Left renal pelvis (tissue), 4 donors: ENCODE measurements at places on chromosomes 4 and X.

- no peak for DNase-seq
These were observed 92.6 kb downstream of the NSUN7 start for GRCh38 chr4:40842318-40842717.

GRCh38 chr4:156330436-156331031 lies 376.9 kb upstream of the CTSO start:
- DNase-seq: no peak

DNA sequence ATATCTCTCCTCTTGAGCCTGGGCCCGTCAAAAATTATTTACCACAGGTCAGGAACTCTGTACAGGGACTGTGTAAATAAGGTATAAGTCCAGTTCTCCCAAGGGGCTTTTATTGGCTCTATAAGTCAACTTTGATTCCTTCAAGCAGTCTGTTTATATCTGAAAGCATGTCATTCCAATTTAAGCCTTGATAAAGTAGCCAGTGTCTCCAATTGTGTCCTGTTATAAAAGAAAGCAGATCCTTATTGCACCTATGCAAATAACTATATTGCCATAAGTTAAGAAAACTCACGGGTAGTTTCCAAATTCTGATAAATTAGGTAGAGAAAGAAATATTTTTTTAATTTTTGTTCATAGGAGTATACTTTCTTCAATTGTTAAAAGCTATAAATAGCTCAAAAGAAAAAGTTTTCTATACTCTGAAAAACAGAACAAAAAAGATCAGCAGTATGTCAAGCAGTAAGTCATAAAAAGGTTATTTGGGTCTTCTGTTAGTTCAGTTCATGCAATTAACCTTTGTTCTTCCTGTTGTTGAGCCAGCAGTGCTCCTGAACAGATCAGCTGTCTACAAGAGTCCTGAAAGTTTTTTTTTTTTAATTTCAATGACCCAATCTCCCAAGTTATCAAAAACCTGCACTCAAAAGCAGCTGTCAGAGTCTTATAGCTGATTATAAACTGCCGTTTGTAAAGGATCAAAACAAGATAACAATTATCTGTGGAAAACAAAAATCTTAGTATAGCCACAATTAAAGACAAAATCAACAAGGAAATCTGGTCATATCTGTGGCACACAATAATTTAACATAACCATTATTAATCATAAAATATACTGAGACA lies 178.4 kb upstream of the GALNT7 start:
- DNase-seq: no peak

- DNase-seq: no peak
These were observed 499 bp upstream of the NFXL1 start for GRCh38 chr4:47914926-47915237.

GRCh38 chrX:154981116-154981411 lies 41.5 kb downstream of the F8 start:
- no peak for DNase-seq

GRCh38 chrX:129653971-129654651 lies 645 bp downstream of the APLN start:
- DNase-seq: no peak

DNA sequence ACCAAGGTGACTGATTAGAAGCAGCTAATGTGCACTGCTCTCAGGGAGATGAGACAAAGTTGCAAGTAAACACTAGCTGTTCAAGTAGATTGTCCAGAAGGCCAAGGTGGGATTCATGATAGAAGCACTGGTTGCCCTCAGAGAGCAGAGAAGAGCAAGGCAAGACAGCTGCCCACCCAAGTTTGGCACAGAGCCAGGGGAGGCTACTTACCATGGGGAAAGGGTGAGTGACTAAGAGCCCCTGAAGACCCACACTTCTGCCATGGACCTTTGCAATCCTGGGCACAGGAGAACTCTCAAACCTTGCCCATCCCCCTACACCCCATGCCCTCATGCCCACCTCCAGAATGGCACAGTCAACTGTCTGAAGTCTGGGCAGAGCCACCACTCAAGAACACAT lies 68.3 kb downstream of the SPIN4 start:
- DNase-seq: no peak

GRCh38 chr4:113474017-113474416 lies 287.5 kb downstream of the CAMK2D start:
- DNase-seq: no peak

GRCh38 chrX:74509989-74510388 lies 88.7 kb downstream of the SLC16A2 start:
- DNase-seq: no peak

- no peak for DNase-seq
These were observed 118.2 kb downstream of the GPR143 start for GRCh38 chrX:9647431-9647830.

DNA sequence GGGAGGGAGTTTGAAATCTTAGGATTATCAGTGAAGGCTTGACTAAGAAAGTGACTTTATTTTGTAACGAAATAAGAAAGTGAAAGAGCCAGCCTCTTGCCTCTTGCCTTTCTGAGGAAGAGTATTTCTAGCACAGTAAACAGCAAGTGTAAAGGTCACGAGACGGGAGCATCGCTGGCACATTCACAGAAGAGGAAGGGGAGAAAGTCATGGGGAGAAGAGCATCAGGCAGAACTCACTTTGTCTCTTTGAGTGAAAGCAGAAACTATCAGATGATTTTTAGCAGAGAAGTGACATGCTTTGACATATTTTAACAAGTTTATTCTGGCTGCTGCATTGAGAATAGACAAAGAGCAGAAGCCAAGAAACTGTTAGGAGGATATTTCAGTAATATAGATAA lies 313.8 kb downstream of the CAMK2D start:
- DNase-seq: no peak

DNA sequence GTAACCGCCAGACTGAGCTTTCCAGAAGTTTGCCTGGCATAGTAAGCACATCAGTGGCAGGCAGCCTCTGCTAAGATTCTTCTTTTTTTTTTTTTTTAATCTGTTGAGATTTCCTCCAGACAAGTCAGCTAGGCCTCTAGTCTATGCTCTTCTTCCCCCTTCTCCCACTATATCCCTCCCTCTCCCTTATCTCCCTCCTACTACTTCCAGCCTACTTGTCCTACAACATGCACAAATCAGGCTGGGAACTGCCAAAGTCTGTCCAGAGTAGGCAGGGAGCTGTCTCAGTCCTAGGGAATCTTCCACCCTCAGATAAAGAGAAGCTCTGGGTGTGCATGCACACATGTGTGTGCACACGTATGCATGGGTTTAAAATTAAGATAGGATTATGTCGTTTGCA lies 49.7 kb upstream of the ARMCX2 start:
- DNase-seq: no peak

DNA sequence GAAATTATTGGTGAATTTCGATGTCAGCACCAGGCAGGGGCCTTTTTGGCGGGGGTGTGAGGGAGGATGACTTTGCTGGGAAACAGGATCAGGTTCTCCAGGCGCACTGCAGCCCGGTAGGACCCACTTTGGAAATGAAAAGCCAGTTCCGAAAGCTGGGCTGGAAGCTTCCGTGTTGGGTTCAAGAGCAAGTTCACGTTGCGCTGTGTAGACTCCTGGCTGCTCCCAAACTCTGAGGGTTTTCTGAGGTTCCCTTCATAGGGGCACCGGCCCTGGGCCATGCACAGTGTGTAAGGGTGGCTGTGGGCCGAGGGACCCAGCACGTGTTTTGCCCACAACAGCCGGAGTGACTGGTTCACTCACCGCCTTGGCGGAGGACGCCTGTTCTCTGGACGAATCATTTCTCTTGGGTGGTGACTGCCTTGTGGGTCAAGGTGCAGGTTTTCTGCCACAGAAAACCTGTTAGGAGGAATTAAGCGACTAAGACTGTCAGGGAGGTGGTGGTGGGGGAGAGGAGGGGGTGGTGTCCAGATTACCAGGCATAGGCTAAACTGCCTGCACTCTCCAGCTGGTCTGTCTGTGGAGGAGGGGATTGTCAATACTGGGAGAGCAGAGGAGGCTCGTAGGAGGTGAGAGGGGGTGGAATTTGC lies 8.0 kb downstream of the SHOX start:
- DNase-seq: no peak

GRCh38 chrX:44012484-44013096 lies 39.4 kb upstream of the NDP start:
- DNase-seq: no peak

DNA sequence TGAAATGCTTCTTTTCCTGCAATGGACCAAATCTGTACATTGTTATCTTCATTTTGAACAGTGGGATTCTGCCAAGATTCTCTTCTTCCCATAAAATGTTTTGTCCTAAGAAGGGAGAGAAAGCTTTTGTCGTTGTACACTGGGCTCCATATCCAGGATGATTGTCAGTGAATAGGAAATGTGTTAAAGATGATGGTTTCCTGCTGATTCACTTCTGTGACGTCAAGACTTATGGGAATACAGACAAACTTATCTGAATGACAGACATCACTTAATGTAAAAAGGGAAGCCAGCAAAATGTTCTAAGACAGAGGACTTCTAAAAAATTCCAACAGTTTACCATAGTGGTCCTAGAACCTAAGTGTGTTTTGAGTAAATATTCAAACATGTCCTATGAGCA lies 53.7 kb upstream of the HPF1 start:
- no peak for DNase-seq

DNA sequence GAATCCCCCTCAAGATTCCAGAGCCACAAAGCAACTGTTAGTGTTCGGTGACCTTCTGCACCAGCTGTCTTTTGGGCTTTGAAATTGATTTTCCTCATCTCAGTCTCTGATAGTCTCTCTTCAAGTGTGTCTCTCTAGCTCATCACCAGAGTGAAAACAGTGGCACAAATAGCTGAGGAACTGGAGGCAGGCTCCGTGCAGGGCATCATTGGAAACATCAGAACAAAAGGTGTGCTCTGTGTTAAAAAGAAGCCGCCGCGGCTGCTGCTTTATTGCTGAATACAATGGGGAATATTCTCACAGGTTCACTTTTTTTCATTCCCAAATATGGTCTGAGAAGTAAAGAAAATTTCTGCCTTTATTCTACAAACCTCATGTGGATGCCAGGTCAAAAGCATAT lies 297.5 kb downstream of the DCTD start:
- no peak for DNase-seq

DNA sequence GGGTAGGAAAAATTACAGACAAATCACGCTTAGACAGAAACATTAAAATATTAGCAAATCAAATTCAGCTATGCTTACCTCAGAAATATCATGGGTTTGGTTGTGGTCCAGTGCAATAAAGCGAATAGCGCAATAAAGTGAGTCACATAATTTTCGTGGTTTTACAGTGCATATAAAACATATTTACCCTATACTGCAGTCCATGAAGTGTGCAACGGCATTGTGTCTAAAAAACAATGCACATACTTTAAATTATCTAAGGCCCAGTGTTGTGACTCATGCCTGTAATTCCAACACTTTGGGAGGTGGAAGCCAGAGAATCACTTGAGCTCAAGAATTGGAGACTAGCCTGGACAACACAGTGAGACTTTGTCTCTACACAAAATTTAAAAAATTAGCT lies 195.7 kb upstream of the IL1RAPL1 start:
- DNase-seq: no peak

DNA sequence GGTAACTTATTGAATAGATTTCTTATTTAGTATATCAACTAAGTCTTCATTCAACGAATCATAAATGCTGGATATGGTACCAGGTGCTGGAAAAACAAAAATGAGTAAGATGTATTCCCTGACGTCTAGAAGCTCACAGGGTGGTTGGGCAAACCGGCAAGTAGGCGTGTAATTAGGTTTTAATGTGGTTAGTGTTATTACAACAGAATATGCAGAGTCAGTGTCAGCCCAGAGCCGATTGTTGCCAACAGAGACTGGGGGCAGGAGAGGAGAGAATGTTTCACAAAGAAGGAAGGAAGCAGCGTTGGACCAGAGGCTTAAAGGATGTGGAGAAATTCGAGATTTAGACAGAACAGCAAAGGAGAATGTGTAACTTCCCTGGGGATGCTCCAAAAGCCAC lies 111.7 kb downstream of the TENM3 start:
- no peak for DNase-seq

DNA sequence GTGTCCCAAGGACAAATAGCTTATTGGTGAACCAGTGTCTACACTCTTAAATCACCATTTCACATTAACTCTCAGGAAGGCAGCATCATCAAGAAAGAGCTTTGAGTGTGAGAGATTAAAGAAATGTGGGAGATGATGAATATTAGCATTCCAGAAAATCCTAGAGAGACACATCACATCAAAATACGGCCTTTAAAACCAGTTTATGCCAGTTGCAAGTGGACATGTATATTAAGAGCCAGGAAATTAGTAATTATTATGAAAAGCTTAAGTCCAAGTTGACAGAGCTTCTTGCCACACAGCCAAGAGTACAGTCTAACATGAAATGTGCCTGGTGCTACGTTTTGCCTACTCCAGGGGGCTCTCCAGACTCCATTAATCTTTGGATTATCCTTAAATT lies 503.0 kb upstream of the BOD1L1 start:
- DNase-seq: no peak

DNA sequence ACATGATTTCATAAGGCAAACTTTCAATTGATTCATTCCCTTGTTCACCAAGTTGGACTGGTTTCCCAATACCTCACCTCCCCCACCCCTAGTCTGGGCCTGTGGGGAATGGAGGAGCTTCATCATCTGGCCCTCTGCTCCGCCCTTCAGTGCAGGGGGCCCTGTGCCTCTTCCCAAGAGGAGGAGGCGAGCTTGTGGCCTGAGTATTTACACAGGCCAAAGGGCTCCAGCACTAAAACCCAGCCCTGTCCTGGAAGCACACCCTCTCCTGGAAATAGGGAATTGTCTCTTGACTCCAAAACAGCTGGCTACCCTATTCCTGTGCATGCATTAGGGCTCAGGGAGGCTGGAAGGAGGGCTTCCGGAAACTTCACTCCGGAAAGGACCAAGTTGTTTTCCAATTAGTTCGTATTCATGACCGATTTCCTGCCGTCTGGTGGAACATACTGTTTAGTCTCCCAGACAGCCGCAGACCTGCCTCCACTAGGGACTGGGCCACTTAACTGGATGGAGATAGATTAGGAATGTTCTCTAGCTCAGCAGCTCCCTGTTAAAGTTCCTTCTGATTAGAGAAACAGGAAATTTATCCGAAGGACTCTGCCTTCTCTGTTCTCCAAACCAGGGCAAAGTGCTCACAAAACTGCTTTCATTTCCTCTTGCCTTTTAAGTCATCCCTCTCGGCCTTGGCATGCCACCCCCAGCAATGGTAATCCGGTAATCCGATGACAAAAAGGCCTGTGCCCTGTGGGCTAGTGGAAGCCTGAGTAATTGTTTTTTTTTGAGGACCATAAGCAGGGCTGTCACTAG lies 5.8 kb downstream of the SRPX2 start:
- DNase-seq: no peak

DNA sequence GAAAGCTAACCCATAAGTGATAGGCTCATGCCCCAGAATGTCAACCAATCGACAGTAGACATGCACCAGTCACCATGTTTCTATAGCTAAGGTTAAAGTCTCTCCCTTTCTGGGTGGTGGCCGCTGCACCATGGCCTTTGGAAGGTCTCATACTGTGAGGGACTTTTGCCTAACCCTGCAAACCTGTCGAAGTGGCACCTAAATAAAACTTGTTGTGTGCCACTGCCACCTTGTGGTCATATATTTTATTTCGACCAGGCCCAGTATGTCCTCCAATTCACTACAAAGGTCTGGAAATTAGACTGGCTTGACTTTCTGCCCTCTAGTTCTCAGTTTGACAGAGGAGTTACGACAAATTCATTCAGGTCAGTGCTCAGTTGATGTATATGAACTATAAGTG lies 163.1 kb downstream of the SMARCA1 start:
- DNase-seq: no peak

GRCh38 chr4:124181039-124181438 lies 531.5 kb downstream of the ANKRD50 start:
- DNase-seq: no peak
